ENCODE measurements at places on chromosomes 2 and 18. TPM values are rescaled to one million over a fixed set of nuclear protein-coding genes. Genes with fewer than 3 reads are reported as not detected.

Gene IL36B
- not detected for total RNA-seq

Gene TEKT4
- total RNA-seq: not detected

Gene MTCL1
- 0.38 TPM for total RNA-seq

Gene TMEM178A
- not detected for total RNA-seq

Gene TNFRSF11A
- total RNA-seq: 10.9 TPM

Gene CNGA3
- not detected for total RNA-seq

Gene ARHGEF4
- not detected for total RNA-seq

Gene FIGLA
- total RNA-seq: not detected

Gene SH2D6
- total RNA-seq: 0.21 TPM

Gene REEP1
- not detected for total RNA-seq

Gene CNRIP1
- total RNA-seq: 0.39 TPM

Gene CNDP1
- 0.31 TPM for total RNA-seq

Gene ADGRF3
- 2.1 TPM for total RNA-seq

Gene TCF7L1
- total RNA-seq: not detected

Gene PRKAG3
- total RNA-seq: not detected

Gene COA5
- total RNA-seq: 36.1 TPM

Gene FOSL2
- 455 TPM for total RNA-seq

Gene UNC80
- not detected for total RNA-seq

Measured in natural killer cell (primary cell).